ENCODE measurements at places on chromosomes 12 and 14.

DNA sequence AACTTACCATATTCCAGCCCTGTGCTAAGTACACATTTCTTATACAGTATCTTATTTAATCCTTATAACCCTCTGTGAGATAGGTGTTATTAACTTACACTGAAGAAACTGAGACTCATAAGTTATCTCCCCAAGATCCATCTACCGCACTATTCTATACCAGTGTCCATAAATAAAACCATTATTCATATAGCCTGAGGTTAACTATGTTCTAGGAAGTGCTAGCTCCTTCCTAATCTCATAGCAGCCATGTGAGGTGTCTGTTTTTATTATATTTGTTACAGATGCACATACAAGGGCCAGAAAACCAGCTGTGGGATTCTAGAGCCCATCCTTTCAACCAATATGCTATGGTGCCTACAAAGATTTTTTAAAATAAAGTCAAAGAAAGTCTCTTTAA is 100.3 kb upstream of the RAP1B start:
- DNase-seq: no peak

GRCh38 chr14:100714258-100714892 is 12.3 kb upstream of the DLK1 start:
- DNase-seq: no peak

GRCh38 chr12:115147916-115148315 is 463.9 kb upstream of the TBX3 start:
- DNase-seq: no peak

- no peak for DNase-seq
Observed at GRCh38 chr12:84718906-84719305, 193.7 kb downstream of the SLC6A15 start.

GRCh38 chr12:87679251-87679650 is 349.9 kb downstream of the C12orf50 start:
- DNase-seq: no peak

DNA sequence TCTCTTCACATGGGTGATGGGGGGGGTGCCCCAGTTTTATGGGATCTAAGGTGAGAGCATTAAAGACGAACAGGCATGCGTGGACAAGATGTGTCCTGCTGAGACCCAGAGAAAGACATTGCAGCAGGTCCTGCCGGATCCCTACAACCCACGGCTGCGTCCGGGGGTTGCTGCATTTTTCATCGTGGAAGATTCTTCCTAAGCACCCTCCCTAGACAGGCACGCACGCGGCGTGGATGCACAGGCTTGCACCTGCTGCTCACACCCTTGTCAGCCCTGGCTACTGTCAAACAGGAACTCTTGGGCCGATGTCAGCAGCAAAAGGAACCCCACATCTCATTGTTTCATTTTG is 280.6 kb upstream of the RTL1 start:
- no peak for DNase-seq

- DNase-seq: no peak
Observed at GRCh38 chr14:85447883-85448282, 82.1 kb upstream of the FLRT2 start.

DNA sequence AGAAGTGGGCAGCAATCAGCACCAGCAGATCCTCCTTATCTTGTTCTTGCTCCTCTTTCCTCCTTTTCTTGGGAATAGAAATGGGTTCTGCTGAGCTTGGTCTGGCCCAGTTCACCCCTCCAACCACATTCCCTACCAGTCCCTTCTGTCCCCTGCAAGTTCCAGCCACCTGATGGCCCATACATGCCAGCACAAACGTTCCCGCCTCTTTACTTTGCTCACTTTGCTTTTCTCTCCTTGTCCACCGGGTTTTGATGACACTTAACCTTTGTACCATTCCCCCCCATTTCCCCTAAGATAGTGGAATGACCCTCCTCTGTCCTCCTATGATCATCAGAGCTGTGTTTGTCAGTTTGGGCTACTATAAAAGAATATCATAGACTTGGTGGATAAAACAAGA is 23.4 kb upstream of the EML1 start:
- DNase-seq: no peak

GRCh38 chr12:77224346-77224745 is 159.0 kb upstream of the E2F7 start:
- DNase-seq: no peak

DNA sequence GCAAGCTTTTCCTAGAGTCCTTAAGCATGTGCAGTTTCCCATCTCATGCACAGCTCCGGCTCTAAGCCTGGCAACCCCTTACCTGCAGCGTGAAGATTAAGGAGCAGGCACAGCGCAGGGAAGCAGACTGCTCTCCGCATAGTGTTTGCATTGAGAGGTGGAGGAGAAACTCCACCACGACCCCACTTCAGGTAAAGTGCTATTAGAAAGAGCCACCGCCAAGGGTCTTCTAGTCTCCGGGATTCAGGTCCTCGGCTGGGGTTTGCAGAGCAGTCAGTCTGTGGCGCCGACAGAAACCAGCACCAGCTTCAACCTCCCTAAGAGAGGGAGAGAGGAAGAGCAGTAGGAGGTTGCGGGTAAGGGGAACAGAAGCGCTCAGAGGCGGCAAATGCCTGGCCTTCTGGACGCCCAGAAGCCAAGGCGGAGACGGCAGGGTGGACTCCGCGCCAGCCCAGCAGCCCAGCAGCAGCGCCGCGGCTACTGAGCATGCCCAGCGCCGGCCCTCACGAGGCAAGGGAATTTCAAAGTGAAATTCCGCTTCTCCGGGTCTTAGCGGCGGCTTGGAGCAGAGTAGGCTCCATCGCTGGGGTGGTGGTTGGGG is at the start of gene PTPRR:
Gene PTPRR, minus strand, starts transcription at position 488 of the 601 bp plus-strand sequence. Its CDS starts 348 bp downstream, at position 140.
- DNase-seq: no peak

DNA sequence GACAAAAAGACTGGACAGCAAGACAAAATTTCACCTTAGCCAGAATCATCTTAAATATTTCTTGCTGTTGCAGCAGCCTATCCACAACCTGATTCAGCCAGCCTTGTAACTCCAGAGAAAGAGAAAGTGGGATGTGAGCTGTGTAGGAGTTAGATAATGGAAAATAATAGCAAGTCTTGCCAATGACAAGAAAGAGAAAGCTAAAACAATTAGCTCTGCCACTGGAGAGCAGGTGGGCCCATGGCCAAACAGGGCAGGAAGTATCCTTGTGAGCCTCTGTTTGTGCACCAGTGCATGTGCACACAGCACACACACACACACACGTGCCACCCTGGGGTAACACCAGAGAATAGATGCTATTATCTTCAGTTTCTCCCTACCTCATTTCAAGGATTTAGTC is 106.0 kb upstream of the CCDC196 start:
- DNase-seq: no peak

DNA sequence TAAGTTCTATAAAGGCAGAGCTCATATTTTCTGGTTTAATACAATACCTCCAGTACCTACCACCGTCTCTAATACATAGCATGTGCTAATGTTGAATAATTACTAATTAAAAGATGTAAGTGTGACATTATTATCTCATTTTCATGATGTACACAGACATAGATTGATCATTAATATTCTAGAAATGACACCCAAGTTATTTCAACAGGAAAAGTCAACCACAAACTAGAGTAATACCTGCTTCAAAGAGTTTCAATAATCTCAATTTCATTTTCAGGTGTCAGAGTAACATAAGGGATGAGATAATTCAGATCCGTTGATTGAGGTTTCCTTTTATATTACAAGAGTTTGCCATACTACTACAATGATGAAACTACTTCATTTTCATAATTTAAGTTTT is 388.9 kb downstream of the SOX5 start:
- no peak for DNase-seq

GRCh38 chr14:80213602-80214001 is 2.3 kb upstream of the DIO2 start:
- DNase-seq: no peak

- DNase-seq: no peak
Observed at GRCh38 chr14:61925732-61926435, 163.7 kb downstream of the SNAPC1 start.

DNA sequence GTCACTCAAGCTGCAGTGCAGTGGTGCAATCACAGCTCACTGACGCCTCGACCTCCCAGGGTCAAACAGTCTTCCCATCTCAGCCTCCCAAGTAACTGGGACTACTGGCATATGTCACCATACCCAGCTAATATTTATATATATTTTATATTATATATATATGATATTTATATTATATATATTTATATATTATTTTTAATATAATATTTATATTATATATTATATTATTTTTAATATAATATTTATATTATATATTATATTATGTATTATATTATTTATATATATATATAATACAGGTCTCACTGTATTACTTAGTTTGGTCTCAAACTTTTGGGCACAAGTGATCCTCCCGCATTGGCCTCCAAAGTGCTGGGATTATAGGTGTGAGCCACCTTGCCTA is 9.4 kb downstream of the ZNF84 start:
- DNase-seq: no peak

DNA sequence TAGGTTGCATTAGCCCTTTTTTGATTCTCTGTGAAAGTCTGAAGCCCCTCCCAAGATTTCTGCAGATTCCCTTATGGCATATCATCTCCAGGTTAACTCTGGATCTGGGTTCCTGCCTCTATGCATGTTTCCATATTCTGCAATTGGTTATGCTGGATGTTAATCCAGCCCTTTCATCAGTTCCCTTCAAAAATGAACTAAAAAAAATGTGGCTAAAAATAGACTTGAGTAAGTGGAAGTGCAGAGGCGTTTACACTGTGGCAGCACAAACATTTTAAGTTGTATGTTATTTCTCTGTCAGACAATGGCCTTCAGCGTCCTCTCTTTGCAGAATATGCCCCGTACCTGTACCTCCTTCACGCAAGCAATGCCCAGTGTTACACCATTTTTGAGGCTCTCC is 11.4 kb downstream of the MGST1 start:
- no peak for DNase-seq

DNA sequence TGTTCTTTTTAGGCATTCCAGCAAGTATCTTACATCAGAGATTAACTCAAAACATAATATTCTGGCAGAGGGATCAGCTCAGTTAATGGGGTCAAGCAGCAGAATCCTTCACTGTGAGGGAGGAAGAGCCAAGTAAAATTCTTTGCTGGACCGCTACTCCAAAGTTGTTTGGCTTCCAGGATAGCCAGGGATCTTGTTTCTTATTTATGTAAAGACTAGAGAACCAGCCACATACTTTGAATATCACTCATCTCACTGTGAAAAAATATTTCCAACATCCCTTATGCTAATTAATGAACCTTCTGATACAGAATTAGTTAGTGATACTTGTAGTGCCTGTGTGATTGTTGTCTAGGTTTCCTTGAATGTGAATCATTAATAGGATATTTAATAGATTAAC is 94.2 kb downstream of the PLEKHA5 start:
- no peak for DNase-seq

GRCh38 chr14:92471919-92472318 is 41.7 kb upstream of the RIN3 start:
- DNase-seq: no peak

DNA sequence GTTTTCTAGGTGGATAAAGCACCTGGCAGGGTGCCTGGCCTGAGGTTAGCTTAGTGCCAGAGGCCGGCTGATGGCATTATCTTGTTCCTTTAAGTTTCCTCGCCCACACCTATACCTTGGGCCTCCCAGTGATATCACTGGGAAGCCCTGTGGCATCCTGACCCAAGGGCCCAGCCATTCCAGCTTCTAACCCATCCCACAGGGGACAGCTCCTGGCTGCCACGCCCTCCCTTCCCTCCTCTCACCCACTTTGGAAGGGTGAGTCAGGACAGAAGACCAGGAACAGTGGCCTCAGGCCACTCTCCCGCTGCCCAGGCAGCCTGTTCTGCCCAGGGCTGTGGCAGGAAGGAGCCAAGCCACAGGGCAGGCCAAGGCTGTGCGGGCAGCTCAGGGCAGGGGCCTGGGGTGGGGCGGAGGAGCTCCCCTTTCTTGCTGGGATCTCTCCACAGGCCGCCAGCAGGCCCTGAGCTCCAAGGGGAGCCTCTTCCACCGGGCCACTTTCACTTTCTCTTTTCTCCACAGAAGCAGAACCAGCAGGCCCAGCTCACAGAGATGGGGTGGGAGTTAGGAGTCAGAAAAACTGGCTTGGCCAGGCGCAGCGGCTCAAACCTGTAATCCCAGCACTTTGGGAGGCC is 75.1 kb downstream of the IRF2BPL start:
- DNase-seq: peak; percentile 22

DNA sequence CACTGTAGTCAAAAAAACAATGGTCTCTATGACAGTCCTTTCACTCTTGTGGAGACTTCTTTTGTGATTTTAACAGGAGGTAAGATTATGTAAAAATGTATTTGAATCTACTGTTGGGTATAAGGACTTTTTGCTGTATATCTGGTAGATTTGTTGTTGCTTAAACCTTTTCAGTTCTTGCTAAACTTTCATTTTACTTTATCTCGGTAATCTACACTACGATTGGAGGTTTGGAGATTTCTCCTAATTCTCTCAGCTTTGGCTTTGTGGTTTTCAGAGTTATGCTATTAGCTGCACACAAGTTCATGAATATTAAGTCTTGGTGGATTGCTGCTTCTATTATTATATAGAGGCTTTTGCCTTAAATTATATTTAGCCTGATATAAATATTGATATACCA is 116.6 kb upstream of the HIF1A start:
- DNase-seq: no peak

DNA sequence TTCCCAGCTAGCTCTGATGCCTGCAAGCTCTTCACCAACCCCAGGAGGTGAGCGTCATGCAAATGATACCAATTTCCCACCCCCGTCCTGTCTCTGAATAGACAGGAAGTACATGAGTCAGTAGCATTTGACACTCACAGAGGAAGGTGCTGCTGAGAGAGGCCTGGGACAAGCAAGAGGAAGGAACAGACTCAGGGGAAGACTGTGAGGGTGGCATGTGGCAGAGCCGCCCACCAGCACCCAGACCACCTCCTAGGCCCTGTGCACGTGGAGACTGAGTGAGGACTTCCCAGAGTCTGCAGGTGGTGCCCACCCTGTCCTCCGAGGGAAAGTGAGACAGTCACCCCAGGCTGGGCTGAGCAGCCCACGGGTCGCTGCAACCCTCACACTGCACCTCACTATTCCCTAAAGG is 199.5 kb upstream of the SFSWAP start:
- DNase-seq: no peak

DNA sequence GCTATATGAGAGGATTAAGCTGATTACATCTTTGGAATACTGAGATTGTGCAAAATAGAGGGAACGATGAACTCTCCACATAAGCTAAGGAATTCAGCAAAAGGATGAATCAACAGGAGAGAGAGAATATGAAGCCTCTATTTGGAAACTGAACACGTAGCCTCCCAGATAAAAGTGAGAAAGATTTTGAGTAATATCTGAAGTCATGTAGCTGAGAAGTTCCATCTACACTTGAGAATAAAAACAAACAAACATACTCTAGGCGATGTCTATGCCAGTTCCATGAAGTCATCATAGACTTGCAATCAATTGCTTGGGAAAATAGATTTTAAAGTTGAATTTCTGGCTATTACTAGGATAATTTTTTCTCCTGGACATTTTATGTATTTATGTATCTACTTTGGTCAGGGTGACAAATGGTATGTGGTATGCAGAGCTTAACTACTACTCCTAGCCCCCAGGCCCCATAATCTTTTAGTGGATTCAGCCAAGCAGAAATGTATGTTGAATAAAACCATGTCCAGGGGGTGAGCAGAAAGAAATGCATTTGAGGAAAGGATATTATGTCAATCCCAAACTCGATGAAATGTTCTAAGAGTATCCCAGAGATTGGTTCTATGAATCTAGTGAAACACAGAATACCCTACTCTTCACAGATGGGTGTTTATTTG is 627.4 kb downstream of the DIO2 start:
- DNase-seq: no peak

GRCh38 chr14:77032844-77033621 is 4.5 kb upstream of the IRF2BPL start:
- peak; percentile 55 for DNase-seq
